ENCODE measurements at places on chromosomes 4 and X.

GRCh38 chr4:84499624-84499982 is 511 bp upstream of the NKX6-1 start:
- DNase-seq = no peak

GRCh38 chr4:6763330-6763851 is 19.1 kb upstream of the KIAA0232 start:
- DNase-seq = no peak

DNA sequence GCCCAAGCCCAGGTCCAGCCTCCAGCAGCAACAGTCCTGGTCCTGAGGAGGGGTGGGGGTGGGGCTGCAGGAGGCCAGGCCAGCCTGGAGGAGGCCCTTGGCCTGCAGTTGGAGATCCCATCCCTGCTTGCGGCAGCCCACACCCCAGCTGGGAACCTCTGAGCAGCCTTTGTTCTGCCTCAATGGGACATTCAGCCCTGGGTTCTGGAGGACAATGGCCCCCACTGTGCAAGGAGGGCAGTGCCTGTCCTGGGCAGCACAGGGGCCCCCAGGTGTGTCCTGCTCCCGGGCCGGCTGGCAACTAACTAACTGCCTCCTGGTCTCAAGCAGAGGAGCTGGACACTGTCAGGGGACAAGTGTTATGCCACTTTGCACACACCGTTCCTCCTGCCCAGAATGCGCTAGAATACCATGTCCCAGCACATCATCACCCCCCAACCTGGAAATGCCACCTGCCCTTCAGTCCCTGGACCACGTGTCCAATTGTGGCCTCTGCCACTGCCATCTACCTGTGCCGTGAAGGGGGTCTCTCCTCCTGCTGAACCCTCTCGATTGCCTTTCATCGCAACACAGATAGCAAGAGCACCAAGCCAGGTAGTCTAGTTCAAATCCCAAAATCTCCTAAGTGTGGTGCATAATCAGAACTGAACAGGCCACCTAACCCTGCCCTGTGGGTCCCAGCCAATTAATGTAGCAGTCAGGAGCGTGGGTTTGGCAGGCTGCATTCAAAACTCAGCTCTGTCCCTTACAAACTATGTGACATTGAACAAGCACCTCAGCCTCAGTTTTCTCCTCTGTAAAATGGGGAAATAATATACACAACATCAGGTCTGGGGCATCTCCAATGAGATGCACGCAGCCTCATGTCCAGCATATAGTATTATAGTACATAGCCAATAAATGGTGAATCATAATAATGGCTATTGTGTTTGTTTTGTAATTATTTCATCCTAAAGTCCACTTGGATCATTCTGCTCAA is 8.8 kb downstream of the PPP2R2C start:
- no peak for DNase-seq

DNA sequence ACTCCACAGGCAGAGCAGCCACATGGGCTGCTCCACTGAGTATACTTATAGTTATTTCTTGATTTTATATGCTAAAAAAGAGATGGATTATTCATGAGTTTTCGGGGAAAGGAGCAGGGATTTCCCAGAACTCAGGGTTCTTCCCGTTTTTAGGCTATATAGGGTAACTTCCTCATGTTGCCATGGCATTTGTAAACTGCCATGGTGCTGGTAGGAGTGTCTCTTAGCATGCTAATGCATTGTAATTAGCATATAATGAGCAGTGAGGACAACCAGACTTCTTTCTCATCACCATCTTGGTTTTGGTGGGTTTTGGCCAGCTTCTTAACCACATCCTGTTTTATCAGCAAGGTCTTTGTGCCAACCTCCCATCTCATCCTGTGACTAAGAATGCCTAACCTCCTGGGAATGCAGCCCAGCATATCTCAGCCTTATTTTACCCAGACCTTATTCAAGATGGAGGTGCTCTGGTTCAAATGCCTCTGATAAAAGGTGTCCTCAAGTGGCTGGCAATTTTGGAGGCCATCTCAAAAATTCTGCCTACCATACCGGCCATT is 213.0 kb upstream of the VEGFC start:
- DNase-seq = no peak

- no peak for DNase-seq
Measured at GRCh38 chrX:46712764-46713163, 46.2 kb downstream of the SLC9A7 start.

DNA sequence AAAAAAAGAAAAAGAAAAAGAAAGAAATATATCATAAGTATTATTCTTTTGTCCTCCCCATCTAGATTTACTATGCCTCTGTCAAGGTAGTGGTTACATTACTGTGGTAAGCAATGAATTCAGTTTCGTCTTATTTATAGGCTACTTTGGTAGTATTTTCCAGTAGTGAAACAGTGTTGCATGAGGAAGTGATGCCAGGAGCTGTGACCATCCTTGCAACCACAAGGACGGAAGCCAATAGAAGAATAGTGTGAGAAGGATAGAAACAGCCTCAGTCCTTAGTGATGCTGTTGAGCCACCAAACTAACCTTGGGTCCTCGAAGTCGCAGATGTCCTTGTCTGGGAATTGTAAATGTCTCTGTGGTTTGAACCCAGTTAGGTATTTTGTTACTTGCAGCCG is 328.5 kb downstream of the PPP3CA start:
- no peak for DNase-seq

- no peak for DNase-seq
Measured at GRCh38 chrX:107559506-107559905, 68.8 kb upstream of the PRPS1 start.
